ENCODE measurements at places on chromosomes 3 and 15.

DNA sequence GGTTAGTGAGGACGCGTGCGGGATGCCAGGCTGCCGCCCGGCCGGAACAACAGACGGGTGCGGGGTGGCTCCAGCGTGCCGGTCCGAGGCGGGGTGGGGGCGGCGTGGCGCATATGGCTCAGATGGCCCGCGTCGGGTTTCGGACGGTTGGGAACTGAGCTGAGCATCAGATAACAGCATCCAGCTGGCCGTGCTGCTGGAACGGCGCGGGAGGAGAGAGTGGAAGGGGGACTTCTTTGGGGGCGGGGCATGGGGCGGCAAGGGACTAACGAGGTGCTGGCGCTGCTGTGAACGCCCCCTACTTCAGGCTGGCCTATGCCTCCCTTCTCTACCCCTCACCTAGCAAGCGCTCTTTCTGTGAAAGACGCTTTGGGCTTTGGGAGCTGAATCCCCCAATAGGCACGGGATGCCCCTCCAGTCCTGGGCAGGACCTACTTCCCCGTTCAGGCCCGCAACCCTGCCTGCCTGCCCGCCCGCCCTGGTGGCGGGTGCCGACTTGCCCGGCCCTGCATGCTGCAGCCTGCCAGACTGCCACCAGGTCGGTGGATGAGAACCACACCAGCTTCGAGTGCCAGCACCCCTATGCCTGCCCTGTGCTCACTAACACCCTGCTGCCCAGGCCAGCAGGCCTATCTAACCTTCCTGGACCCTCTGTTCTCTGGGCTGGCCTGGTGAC lies 542 bp downstream of the INKA1 start:
- DNase-seq: peak; percentile 52

- no peak for DNase-seq
Observed at GRCh38 chr3:160413613-160414248, 14.3 kb downstream of the SMC4 start.

GRCh38 chr15:32134842-32135241 lies 104.5 kb downstream of the CHRNA7 start:
- DNase-seq: no peak

- no peak for DNase-seq
Observed at GRCh38 chr3:46116996-46117395, 89.7 kb upstream of the XCR1 start.

GRCh38 chr3:93906245-93906644 lies 67.5 kb downstream of the PROS1 start:
- DNase-seq: no peak

DNA sequence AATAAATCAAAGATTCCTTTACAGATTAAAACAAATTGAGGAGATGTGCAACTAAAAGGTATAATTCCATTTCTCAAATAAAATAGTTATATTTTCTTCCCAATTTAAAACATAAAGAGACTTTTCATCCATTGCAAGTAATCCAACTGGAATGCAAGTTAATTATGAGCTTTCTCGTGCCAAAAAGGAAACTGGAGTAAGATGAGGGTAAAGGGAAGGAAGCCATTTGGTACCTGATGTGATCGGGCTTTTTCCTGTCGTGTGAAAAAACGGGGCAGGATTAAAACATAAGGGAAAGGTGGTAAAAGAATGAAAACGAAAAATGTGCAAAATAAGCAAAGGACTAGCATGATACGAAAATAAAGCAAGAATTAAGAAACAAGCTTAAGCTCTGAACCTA lies 41.8 kb upstream of the XXYLT1 start:
- DNase-seq: no peak

DNA sequence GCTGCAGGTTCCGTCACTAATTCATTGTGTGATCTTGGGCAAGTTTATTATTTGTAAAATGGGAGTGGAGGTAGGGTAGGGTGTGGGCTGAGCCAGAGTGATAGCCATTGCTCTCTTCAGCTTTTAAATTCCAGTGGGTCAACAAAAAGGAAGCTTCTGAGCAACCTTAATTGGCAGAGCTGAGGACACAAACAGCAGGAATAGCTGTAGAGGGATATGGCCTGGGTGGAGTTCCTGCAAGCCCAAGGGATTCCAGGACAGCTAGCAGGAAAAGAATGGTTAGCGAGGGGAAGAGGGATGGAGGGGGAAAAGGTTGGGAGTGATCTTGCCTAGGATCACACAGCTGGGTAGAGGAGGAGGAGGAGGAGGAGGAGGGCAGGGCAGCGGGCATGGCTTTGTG lies 11.4 kb downstream of the CCK start:
- DNase-seq: no peak

- no peak for DNase-seq
Observed at GRCh38 chr3:134077649-134078161, 48.0 kb upstream of the SLCO2A1 start.

DNA sequence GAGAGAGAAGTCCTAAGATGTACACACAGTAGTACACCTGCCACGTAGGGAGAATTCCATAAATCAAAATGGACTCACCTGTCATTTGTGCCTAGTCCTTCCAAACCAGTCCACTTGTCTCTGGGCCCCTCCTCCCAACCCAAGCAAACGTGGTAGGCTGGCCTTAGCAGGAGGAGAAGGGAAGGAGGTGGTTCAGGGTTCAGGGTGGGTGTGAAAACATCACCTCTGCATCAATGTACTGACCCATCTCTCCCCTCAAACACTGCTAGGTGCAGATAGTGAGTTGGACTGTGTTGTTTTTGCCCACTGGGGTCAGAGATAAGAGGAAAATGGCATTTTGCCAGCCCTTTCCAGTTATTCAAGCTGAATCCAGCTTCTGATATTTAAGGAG lies 99.3 kb downstream of the MME start:
- no peak for DNase-seq

GRCh38 chr3:4471907-4472306 lies 4.8 kb upstream of the SUMF1 start:
- DNase-seq: no peak

DNA sequence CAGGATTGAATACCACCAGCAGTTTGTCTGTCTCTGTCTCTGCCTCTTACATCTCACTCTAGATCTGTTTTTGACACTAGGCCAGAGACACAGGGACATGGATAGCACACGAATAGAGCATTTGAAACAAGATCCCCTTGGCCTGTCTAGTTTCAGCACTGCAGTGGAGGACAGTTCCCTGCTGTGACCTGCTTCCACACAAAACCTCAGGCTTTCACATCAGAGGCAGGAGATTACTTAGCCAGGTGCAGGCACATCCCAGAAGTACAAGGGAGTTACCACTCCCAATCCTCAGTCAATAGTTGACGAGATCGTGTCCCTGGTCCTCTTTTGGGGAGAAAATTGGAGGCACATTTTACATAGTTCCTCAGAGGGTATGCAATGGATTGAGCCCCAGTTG lies 34.0 kb upstream of the CCK start:
- no peak for DNase-seq

GRCh38 chr15:64162869-64163658 lies at the start of gene PPIB:
PPIB (minus strand) TSS chr15:64163022; CDS start chr15:64162986, 36 bp downstream.
- peak; percentile 84 for DNase-seq

DNA sequence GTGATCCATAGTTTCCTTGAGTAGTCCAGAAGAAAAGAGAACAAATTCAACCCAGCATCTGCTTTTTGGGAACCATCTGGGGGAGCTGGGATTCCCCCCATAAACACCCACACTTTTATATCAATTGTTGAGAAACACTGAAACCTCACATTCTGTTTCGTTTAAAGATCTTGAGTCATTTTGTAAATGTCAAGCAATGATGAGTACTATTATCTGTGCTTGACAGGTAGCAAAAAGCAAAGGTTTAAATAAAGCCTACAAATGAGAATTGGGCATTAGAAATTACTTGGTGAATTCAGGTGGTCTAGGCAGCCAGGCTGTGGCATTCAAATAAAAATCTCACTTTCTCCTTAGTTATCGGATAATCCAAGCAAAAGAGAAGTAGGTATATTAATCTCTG lies 75.7 kb downstream of the TMEM266 start:
- no peak for DNase-seq

GRCh38 chr15:55283379-55284147 lies 6.0 kb downstream of the RAB27A start:
- no peak for DNase-seq

GRCh38 chr3:159804726-159805410 lies 183.8 kb upstream of the IL12A start:
- DNase-seq: no peak

DNA sequence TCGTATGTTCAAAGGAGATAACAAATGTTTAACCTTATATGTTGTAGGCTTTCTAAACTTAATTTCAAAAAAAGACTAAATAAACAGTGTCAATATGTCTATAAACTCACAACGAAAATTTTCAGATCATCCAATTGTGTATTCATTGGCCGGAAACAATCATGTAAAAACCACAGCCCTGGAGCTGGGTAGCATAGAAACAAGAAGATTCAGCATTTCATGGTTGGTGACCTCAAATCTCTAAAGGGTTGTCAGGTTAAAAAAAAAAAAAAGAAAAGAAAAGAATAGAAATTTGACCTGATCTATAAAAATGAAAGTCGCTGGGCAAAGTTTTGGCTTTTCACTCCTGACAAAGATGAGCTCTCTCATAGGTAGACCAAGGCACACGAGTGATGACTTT lies 13.9 kb downstream of the MEX3B start:
- no peak for DNase-seq

DNA sequence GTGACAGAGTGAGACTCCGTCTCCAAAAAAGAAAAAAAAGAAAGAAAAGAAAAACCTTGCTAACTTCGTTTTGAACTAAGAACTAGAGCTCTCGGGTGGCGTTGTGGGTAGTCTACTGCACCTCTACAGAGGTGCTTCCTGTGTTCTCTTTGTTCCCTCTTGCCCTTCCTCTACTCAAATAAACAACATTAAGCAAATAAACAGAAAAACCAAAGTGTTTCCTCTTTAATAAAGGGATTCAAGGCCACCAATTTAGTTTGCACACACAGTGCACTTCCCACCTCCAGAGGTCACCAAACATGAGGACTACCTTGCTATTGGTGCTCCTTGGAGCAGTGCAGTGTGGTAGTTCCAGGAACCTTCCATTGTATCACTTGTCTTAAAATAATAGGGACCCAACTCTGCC lies 354.2 kb upstream of the TBL1XR1 start:
- DNase-seq: no peak

All from epithelial cell of prostate (primary cell).